CD4-positive, alpha-beta T cell treated with Interleukin-12 subunit alpha and Interleukin-12 subunit beta, for 1 hour (primary cell): ENCODE measurements at places on chromosomes 2 and 18.

- no peak for DNase-seq
These were observed 64.0 kb downstream of the ARHGAP25 start for GRCh38 chr2:68798569-68798968.

DNA sequence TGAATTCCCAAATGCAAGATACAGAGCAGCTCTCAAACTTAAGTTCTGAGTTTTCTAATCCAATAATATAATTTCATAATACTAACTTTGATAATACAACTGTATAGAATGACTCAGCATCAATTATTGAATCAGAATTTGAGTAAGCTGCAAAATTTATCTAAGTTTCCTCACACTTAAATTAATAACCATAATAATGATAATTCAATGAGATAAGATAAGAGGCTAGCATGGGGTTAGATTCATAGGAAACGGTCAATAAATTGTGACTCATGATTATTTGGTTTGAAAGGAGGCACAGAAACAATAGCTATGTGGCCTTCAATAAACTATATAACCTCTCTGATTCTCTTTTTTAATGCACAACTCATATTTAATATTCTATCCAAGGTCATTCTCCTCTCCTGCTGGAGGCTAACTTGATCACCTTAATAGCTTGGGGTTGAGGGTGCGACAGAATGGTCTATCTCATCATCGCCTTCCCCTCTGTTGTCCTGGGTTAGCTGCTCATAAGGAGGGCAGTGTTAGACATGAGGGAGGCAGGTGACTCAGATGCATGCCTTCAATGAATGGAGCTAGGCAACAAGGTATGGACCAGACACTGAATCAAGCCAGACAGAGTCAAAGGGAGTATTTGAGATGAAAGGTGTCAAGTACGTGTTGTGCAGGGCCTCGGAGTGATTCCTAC, 36.2 kb upstream of the BMP10 start:
- DNase-seq = no peak

- DNase-seq = no peak
These were observed 158.0 kb downstream of the CAPN13 start for GRCh38 chr2:30649278-30649677.

DNA sequence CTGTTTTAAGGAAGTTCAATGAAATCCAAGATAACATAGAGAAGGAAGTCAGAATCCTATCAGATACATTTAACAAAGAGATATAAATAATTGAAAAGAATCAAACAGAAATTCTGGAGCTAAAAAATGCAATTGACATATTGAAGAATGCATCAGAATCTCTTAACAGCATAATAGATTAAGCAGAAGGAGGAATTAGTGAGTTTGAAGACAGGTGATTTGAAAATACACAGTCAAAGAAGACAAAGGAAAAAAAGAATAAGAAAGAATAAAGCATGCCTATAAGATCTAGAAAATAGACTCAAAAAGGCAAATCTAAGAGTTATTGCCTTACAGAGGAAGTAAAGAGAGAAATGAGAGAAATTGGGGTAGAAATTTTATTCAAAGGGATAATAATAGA, 204.1 kb downstream of the SS18 start:
- no peak for DNase-seq

DNA sequence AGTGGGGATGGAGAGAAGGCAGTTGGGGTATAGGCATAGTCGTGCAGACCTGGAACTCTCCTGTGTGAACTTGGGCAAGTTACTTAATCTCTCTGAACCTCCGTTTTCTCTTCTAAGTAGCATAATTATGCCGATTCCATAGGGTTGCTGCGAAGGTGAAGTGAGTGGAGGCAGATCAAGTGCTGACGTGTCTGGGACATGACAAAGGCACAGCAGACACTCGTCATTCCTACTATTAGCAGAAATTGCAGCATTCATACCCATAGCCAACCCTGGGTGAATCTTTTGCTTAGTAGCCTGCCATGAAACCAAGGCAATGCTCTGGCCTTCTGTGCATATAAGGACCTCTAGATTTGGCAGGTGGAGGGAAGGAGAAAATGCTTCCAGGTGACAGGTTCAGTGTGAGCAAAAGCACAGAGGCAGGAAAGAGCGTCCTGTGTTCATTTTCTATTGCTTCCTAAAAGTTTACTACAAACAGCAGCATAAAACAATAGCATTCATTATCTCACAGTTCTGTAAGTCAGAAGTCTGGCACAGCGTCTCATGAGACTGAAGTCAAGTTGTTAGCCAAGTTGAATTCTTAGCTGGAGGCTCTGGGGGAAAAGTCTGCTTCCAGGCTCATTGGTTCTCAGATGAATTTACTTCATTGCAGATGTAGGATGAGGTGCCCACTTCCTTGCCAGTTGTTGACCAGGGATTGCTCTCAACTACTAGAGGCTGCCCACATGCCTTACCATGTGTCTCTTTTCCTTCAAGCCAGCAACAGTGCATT, 77.8 kb downstream of the CTIF start:
- no peak for DNase-seq

- no peak for DNase-seq
These were observed 32.2 kb downstream of the RTP5 start for GRCh38 chr2:241901500-241902351.

DNA sequence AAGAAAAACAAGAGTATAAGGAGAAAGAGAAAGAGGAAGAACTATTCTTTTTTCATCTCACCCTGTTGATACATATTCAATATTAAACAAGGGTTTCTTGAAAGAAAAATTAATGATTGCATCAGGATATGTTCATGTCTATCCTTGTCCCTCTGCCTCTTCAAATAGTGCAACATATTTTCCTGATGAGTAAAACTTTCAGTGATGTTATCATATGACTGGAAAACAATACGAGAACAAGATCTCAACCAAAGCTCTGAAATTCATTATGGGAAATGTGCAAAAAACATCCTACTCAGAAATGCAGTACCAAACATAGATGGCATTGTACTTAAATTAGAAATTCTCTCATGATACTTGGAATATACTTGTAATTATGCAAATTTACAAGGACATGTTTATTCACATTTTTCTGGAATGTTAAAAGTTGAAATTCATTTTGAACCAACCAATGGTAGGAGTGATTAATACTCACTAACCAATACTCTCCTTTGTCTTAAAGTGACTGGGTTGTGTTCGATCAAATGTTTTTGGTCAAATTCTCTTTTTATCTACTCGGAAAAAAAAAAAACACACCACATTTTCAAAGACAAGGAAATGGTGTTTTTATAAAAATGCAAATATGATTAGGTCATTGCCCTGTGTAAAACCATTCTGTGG, 148.9 kb upstream of the GULP1 start:
- no peak for DNase-seq
